Kidney capillary endothelial cell (primary cell): ENCODE measurements at places on chromosomes 16 and 17.

DNA sequence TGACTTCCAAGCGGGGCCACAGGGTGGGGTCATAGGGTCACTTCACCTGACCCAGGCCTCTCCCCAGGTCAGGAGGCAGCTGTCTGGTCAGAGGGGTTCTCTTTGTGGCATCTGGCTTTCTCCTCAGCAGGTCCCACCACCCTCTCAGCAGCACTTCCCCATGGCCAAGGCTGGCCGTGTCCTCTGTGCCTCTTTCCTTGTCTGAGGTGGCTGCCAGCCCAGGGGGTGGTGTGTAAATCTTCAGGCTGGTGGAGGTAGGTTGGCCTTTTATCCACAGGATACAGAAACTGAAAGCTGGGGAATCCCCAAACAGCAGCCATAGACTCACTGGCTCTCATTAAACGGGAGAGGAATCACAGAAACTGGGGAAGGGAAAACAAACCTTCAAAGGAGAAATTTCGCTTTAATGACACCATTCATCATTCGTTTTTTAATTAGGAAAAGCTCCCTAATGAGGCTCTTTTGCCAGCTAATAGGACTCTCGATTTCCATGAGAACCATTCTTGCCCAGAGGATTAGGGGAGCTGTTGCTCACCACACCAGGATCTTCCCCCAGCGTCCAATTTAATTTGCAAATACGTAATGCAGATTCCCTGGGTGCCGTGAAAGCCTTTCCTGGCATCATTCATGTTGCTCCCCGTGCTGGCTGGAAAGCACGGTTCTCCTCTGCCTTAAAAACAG, 18.0 kb downstream of the C17orf75 start:
- no peak for DNase-seq

DNA sequence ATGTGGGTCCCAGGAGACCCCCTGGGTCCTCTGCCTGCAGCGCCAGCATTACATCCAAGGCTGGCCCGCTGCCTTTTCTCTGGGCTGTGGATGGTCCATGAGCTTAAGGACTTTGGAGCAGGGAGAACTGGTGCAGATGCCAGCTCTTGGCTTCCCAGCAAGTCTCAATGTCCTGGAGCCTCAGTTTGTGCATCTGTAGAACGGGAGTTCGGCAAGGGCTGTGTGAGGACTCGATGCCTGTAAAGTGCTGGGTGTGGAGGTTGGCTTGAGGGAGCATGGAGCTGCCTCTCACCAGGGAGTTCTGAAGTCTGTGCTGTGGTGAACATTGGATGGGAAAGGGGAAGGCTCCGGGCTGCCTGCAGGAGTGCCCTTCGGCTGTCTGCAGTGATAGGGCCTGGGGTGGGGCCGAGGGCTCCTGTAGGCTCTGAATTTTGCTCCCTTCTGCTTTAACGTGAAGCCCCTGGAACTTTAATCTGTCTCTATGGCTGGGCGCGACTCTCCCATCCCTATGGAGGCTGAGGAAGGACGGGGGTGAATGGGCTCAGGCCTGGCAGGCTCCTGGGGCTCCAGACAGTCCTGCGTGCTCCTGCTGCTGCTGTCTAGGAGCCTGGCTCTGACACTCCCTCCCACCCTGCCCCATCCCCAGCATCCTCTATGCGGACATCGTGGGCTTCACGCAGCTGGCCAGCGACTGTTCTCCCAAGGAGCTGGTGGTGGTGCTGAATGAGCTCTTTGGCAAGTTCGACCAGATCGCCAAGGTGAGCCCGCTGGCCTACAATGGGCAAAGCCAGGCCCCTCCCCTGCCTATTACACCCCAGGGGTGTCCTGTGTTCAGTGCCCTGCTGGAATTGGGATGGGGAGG, 27.9 kb downstream of the ADCY7 start:
- DNase-seq = no peak

DNA sequence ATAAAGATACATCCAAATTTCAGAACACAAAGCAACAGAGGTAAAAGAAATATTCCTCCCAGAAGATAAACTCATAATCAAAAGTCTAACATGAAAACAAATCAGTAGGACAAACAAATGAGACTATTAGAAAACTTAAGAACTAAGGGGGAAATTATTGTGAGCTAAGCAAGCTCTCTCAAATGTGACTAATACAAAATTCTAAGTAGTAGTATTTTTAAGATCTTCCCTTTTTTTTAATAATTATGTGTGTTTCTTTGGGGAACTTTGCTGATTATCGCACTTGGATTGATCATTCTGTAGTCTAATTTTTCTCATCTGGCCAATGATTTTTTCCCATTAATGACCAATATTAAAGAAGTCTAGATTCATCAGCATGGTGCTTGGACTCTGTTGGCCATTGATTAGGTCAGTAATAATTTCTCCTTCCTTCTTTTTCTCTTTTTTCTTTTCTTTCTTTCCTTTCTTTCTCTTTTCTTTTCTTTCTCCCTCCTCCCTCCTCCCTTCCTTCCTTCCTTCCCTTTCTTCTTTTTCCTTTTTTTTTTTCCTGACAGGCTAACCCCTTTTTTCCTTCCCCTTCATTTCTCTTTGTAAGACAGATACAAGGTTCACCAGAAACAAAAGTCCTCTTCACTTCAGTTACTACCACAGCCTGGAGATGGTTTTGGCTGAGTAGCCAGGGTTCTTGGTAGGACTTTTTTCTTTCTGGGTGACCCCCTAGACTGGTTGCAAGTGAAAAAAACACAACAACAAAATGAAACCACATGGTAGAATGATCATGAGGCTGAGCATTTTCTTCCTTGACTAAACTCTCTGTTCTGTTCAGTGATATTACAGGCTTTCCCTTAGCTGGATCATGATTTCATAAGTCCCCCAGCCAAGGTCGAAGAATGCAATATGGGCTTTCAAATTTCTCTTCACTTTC, 2.9 kb upstream of the ABCA6 start:
- DNase-seq = no peak

DNA sequence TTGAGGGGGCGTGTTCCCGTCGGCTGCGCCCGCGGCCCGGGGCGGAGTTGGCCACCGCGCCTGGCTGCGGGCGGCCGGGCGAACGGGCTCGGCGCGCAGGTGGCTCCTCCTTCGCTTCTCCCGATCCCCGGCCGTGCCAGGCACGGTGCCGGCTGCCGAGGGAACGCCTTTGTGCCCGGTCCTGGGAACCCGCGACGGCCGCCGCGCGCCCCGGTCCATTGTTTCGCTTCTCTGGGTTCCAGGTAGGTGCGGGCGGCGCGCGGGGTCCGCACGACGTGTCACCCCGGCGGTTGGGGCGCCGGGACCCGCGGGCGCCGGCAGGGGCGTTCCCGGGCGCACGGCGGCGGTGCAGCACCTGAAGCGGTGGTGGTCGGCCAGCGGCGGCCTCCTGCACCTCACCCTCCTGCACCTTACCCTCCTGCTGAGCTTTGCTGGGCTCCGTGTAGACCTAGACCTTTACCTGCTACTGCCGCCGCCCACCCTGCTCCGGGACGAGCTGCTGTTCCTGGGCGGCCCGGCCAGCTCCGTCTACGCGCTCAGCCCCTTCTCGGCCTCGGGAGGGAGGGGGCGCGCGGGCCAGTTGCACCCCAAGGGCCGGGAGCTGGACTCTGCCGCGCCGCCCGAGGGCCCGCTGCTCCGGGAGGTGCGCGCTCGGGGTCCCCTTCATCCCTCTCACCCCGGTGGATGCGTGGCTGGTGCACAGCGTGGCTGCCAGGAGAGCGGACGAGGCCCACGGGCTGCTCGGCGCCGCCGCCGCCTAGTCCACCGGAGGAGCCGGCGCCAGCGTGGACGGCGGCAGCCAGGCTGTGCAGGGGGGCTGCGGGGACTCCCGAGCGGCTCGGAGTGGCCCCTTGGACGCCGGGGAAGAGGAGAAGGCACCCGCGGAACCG, 99.9 kb downstream of the EFCAB13 start:
- no peak for DNase-seq

- no peak for DNase-seq
Observed at GRCh38 chr17:3639981-3640596, 3.5 kb downstream of the CTNS start.

DNA sequence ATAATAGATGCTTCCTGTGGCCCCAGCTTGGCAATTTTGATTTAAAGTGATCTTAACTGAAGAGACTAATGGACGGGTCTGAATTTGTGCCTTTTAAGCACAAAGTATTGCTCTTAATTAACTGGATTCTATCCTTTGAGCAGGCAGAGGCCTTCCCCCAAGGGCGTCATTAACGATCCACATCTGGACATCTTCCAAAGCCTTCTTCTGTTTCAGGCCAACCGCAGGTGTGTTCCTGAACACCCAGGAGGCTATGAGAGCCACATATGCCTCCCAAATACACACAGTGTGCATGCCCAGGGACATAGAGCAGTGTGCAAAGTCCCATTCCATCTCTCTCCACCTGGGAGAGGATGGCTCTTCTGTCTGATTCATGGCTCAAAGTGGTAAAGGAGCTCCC, 42.3 kb downstream of the MAPT start:
- no peak for DNase-seq

DNA sequence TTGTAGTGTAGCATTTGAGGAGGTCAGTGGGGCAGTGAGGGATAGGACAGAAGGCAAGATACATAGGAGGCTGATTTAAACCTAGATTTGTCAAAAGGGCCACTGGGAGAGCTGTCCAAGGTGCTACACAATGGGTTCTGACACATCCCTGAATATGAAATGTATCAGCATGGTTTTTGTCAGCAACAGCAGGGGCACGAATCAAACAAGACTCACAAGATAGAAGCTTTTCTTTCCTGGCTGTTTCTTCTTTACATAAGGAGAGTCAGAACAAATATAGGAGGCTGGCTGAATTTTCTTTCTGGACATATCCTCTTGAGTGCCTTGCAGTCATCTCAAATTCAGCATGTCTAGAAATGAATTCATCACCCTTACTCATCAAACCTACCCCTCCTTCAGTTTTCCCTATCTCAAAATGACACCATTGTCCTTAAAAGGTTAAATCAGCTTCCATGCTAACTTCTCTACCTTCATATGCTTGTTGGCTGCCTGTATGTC, 130.5 kb downstream of the NPIPB5 start:
- peak; percentile 28 for DNase-seq

- DNase-seq = no peak
Observed at GRCh38 chr17:67080804-67081203, 36.5 kb downstream of the CACNG1 start.

DNA sequence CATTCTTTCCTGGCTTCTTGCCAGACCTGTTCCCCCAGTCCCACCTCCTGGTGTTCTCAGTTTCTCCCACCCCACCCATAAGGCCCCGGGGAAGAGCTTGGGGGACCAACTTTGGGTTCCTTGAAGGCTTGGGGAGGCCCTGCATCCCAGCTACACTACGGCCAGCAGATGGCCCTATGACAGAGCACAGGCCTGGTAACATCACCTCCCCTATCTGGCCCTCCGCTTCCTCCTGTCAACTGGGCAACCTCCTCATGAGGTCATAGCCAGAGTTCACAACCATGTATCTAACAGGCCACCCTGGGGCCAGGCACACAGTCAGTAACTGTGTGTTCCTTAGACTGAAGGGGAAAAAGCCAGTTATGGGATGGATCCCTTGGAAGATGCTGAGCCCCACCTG, 31.4 kb downstream of the MYO15A start:
- no peak for DNase-seq

DNA sequence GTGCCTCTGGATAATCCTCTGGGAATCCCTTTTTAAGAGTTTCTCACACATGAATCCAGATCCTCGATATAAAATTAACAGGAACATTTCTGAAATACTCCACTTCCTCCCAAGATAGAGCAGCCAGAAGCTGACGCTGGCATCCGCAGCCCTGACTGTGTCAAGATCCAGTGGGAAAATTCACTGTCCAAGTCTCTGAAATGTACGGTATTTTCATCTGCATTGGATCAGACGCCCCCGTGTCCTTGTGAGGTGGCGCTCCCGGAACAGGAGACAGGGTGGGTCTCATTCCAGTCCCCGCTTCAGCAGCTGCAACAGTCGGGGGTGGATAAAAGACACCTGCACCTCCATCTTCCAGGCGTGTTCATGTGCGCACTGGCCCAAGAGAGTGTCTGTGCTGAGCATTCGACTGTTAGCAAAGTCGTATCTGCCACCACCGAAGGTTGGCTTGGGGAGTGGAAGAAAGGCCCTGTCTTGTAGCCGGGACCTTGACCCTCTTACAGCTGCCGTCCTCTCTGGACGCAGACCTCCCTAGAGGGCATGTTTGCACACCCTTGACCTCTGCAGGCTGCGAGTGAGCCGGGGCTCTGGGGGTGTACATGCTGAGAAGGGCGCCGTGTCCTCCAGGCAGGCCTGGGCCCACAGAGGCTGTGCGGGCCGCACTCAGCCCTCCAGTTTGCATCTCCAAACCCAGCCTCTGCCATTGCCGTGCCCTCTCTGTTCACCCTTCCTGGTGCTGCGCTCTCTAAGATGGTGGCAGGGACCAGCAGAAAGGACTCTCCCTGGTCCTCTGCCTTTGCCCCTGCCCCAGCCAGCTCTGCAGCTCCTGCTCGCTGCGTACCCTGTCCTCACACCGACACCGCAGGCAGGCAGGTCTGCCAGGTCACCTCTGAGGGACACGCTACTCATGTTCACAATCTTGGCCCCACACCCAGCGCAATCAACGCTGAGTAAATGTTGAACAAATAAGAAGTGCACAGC, 72.0 kb upstream of the CHMP6 start:
- DNase-seq = no peak
